CD4-positive, alpha-beta T cell treated with Interleukin-12 subunit alpha and Interleukin-12 subunit beta, for 1 hour (primary cell): ENCODE measurements at places on chromosomes 2 and 18.

DNA sequence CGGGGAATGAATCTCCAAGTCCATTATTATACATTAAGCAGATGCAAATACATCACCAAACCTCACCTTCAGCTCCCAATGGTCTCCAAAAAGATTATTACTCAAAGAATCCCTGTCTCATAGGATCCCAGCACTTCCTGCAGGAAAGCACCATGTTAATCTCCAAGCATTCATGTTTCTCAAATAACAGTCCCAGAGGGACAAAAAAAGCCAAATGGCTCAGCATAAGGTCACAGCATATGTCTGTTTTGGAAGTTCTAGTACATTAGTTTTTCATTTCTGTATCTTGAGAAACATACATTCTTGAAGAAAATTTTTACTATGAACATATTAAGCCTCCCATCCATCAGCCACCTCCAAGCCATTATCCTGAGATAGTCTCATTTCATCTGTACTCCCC is 103.3 kb downstream of the METTL4 start:
- DNase-seq: no peak

- DNase-seq: no peak
These were observed 48.1 kb downstream of the FAM228A start for GRCh38 chr2:24222946-24223345.

DNA sequence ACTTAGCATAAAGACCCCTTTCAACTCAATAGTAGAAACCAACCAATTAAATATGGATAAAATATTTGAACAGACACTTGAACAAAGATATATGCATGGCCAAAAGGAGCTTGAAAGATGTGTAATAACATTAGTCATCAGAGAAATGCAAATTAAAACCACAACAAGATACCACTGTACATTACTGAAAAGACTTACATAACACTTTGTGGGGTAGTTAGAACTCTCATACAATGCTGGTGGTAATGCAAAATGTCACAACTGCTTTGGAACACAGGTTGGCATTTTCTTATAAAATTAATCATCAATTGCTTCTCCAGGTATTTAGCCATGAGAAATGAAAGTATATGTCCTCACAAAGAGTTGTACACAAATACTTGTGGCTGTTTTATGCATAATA is 60.7 kb downstream of the TTC27 start:
- no peak for DNase-seq

- no peak for DNase-seq
These were observed 178.7 kb downstream of the ALK start for GRCh38 chr2:29742656-29743055.

DNA sequence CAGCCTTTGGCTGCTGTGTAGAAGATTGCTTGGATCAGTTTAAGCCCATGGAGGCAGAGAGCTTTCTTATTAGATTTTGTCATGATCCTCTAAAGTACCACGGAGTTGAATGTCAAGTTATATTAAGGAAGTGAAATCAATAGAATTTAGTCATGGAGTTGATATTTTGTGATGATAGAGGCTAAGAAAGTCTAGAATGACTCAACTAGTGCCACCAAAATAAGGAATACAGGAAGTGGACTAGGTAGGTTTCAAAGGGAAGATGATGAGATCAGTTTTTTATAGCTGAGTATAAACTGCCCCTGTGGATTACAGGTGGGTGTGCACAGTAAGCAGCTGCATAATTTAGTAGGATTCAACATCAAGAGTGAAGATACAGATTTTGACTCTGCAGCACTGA is 25.2 kb downstream of the FBXO36 start:
- no peak for DNase-seq

DNA sequence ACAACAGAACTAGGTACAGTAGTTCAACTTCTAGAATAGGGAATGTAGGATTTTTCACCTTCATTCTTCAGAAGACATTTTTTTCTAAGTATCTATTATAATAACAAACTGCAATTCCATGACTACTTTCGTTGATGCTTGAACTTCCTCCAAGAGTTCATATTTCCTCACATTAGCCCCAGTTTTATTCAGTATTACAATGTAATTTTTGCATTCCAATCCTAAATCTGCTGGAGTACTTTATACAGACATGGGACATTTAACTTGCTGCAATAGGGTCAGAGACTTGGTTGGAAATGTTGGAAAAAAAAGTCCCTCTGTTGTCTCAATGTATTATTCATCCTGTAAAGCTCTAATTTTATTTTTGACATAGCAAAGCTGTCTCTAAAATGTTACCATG is 19.6 kb upstream of the FTCDNL1 start:
- DNase-seq: no peak

GRCh38 chr2:212919238-212919637 is 232.2 kb downstream of the IKZF2 start:
- DNase-seq: no peak

DNA sequence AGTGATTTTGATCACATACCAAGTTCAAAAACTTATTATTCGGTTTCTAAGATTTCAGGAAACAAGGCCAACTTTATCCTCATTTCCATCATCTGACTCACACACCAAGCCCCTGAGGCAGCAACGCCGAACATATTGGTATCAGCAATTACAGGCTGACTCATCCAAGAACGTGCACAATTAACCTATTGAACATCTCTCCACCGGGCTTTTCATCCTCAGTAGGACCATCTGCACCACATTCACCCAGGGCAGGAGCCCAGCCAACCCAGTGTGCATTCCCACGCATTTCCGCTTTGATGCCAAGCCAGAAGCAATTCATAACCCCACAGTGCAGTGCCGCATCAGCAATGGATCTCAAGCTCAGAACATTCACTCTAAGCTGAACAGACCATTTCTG is 52.9 kb downstream of the SCG2 start:
- no peak for DNase-seq
